Activated CD4-positive, alpha-beta T cell treated with anti-CD3 and anti-CD28 coated beads, Interleukin-2, amount 10 ng/mL, durations not matched to agents 7 days and 5 days (primary cell): ENCODE measurements at places on chromosomes 3 and 15.

GRCh38 chr3:177760803-177761202, 563.5 kb upstream of the TBL1XR1 start:
- no peaks in the 10 kb centered on the region for H3K27me3 ChIP-seq
- no peaks in the 10 kb centered on the region for H3K36me3 ChIP-seq

- peaks cover 25% of the 10 kb centered on the region for H3K36me3 ChIP-seq
- no peaks in the 10 kb centered on the region for H3K27me3 ChIP-seq
- H3K4me3 ChIP-seq: no peak overlapping the region
- no peak for DNase-seq
Measured at GRCh38 chr15:90924375-90924774, 8.0 kb downstream of the HDDC3 start.

- no peak overlapping the region for H3K27ac ChIP-seq
- no peaks in the 10 kb centered on the region for H3K4me1 ChIP-seq
- no peaks in the 10 kb centered on the region for H3K27me3 ChIP-seq
- no peak overlapping the region for H3K4me3 ChIP-seq
- DNase-seq: no peak
Measured at GRCh38 chr3:107028086-107028485, 349.2 kb upstream of the CCDC54 start.

DNA sequence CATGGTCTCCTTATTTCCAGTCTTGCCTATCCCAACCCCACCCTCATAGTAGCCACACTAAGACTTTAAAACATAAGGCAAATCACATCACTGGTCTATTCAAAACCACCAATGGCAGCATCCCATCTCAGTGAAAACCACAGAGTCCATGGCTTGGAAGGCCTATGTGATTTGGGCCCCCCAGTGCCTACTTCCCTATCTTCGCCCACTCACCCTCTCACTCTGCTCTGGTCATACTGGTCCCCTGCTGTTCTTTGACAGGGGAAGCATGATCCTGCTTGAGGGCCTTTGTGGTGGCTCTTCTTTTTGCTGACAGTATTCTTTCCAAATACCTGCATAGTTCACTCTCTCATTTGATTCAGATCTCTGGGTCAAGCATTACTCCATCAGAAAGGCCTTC, 3.3 kb downstream of the GTF2A2 start:
- H3K4me3 ChIP-seq: no peak overlapping the region
- no peak overlapping the region for H3K27ac ChIP-seq
- peaks cover 17% of the 10 kb centered on the region for H3K4me1 ChIP-seq
- DNase-seq: no peak
- peaks cover 26% of the 10 kb centered on the region for H3K36me3 ChIP-seq
- H3K27me3 ChIP-seq: no peaks in the 10 kb centered on the region

DNA sequence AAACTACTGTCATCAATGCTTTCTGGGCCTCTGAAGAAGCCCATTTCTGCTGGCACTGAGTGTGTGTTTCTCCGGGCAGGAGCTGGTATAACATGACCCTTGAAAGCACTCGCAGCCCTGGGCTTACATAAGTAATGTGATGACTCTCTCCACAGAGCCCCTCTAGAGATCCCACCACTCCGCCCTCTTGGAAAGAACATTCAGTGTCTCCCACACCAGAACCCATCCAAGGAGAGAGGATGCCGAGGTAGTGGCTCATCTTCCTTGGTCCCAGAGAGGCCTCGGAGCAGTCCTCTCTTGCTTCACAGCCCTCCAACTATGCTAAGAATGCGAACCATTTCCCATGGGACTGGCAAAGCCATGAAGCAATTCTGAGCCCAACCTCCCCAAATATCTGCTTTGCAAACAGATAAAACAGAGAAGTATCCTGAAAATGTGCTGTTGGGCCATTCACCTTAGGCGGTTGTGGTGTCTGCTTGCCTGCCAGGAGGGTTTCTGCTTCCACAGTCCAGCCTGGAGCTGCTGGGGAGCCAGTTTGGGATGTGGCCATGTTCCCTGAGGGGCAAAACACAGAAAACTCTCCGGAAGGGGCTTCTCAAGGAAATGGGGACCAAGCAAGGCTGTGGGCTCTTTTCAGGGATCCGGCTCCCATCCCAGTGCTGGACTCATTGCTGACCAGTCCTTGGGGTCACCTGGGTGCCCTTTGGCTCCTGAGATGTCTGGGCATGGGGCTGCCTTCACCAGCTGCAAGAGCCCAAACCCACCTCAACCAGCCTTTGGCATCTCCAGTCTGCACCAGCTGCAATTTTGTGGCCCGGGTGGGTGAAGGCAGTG, 47.3 kb downstream of the AMOTL2 start:
- no peaks in the 10 kb centered on the region for H3K4me1 ChIP-seq
- no peak overlapping the region for H3K4me3 ChIP-seq
- H3K36me3 ChIP-seq: no peaks in the 10 kb centered on the region
- no peak overlapping the region for H3K27ac ChIP-seq
- no peak for DNase-seq
